Stimulated activated CD4-positive, alpha-beta T cell treated with anti-CD3 and anti-CD28 coated beads, TNF-alpha, amount 100 ng/mL, for 1 hour (primary cell): ENCODE measurements at places on chromosomes 6 and 20.

DNA sequence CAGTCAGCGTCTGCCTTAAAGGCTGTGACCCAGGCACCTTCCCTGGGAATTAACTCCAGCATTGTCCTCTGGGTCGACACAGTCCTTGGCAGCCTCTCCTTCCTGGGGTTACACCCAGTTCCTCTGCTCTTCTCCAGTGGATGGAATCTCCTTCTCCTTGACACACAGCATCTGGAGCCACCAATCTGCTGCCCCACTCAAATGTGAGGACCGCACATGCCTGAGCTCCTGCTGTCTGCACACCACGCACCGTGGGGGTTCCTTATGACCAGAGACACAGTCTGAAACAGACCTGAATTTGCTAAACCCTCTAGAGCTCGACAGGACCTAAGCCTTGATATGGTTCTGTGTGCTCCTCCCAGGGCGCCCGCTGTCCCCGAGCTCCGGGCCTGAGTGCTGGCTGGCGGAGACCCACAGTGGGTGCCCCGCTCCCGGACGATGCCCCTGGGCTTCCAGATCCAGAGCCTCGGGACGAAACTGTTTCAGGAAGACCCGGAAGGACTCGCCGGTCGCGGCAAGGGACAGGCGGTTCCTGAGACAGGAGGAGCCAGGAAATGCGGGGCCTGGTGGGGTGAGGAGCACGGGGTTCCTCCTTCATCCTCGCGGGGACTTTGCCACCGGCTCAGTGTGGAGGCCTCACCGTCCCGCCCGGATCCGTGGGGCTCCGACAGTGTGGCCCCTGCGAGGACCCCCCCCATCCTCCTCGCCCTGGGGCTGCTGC lies 2.5 kb upstream of the RAET1G start:
- no peak for DNase-seq

DNA sequence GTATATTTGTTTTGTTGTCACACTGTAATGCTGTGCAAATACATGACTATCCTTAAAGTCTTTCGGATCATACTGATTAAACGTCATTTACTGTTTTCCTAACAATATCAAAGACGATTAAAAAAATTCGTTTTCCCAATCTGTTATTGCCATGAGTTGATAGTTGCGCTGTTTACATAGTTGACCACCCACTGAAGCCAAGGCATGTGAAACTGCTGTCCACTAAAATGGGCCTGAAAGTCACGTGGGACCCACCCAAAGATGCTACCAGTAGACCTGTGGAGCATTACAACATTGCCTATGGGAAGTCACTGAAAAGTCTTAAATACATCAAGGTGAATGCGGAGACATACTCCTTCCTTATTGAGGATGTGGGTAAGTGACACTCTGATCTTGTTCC lies 28.1 kb downstream of the FNDC1 start:
- no peak for DNase-seq

GRCh38 chr20:19826179-19826914 lies 68.3 kb downstream of the RIN2 start:
- DNase-seq: no peak

GRCh38 chr6:9496837-9497236 lies 918.0 kb downstream of the TFAP2A start:
- no peak for DNase-seq

DNA sequence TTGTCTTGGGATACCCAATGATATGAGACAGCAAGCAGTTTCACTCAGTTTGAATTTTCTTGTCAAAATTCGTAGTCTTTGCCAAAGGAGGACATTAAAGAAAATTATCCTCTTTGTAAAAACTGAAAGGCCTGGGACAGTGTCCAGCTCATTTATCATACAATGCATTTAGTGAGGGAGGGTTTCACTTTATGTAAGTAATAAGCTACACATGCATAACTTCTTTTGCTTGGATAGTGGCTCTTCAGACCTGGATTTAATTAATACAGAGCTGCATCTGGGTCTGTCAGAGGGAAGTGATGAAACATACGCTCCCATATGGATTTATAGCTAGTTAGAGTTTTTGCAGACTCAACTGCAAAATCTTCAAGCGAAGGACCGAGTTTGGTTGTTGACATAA lies 175.6 kb downstream of the PHACTR1 start:
- DNase-seq: no peak

DNA sequence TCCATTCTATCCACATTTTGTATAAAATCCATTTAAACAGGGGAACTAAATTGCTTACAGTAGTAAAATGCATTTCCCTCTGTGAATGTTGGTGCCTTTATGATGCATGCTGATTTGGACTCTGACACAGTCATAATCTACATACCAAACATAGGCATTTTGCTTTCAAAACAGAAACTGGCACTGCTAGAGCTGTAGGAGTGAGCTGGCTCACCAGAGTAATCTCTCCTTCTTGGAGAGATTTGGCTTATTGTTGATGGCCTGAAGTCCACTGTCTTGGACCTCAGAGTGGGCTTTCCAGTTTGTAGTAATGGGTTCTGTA lies 363.2 kb upstream of the FLRT3 start:
- no peak for DNase-seq

GRCh38 chr6:132410830-132411229 lies 9.6 kb upstream of the MOXD1 start:
- DNase-seq: no peak

DNA sequence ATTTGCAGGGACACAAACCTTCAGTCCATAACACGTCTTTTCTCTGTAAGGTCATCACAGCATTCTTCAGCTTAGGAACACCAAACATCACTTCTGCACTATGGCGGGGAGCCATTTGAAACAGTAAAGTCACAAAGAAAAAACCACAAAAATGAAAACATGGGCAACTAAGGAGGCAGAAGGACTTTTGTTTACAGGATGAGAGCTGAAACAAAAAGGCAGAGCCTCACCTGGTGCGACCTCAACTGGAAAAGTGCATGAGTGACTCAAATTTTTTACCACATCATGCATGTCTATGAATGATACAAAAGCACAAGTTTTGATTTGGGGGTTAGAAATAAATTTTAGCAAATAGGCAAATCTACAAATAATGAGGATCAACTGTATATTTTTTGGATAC lies 68.2 kb upstream of the TNFAIP3 start:
- no peak for DNase-seq

DNA sequence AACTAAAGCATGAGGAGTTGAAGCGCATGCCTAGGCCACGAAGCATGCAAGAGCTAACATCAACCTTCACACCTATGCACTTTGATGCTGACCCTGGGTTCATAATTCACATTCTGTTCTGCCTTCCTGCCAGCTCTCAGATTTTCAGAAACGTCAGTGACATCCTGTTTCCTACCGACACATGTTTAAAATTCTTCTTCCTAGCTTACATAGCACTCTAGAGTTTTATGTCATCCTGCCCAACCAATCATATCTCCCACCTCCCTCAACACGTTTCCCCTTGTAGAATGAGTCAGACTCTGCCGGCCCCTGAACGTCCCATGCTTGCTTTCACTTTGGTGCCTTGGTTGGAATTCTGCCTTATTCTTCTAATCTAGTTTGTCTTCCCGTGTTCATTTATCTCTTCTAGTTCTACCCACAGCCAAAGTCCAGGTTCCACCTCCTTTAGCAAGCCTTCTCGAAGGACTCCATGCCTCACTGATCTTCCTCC lies 97.2 kb upstream of the MAP7 start:
- DNase-seq: no peak

DNA sequence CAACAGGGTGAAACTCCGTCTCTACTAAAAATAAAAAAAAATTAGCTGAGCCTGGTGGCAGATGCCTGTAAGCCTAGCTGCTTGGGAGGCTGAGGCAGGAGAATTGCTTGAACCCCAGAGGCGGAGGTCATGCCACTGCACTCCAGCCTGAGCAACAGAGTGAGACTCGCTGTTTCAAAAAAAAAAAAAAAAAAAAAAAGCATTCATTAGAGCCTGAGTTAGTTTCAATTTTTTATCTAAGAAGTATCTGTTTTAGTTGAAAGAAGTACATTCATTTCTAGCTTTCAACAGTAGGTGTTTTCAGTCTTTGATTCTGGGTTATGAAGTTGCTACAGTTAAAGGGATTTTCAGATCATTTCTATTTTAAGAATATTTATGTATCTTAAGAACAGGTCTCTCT lies 42.2 kb downstream of the ZNF292 start:
- no peak for DNase-seq

DNA sequence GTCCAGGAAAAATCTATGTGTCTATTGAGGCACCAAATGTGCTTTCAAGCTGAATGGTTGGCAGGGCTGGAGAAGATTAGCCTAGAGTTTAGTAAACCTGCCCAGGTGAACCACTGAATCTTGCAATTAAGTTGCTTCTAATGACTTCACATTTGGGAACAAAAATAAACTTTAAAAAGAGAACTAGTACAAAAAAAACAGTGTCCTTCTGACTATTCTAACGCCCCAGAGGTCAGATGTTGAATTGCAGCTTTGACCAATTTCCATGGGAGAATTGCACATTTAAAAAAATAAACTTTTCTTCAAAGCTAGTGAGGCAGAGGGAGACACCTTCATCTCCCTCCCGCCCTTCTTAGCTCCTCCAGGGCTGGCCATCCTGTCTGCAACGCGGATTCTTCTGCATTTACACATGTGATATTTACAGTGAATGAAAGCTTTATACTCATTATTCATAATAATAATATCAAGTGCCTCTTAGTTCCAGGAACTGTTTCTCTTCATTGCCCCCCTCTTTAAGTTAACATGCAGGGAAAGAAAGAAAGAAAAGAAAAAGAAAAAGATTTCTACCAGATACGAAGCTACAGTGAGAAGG lies 270.2 kb downstream of the SMOC2 start:
- DNase-seq: no peak

- DNase-seq: no peak
Observed at GRCh38 chr20:41367393-41367695, 726 bp upstream of the EMILIN3 start.

DNA sequence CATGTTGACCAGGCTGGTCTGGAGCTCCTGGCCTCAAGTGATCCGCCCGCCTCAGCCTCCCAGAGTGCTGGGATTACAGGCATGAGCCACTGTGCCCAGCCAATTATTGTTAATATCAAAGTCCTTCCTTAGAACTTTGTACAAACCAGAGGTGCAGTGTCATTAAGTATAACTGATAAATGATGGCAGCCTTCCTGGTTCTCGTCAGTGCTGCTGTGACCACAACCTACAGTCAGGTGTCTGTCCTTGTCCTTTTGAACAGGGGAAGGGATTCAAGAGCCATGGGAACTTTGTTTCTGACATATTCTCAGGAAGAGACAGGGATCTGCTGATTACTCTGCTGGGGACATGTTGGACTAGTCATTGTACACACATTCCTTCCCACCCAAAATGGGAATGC lies 103.2 kb upstream of the TIAM2 start:
- no peak for DNase-seq

- no peak for DNase-seq
Observed at GRCh38 chr6:30129265-30130178, 6.4 kb upstream of the TRIM40 start.

GRCh38 chr6:102749210-102749971 lies 1355.9 kb downstream of the GRIK2 start:
- no peak for DNase-seq

GRCh38 chr6:5634525-5634924 lies 372.2 kb downstream of the NRN1 start:
- DNase-seq: no peak

DNA sequence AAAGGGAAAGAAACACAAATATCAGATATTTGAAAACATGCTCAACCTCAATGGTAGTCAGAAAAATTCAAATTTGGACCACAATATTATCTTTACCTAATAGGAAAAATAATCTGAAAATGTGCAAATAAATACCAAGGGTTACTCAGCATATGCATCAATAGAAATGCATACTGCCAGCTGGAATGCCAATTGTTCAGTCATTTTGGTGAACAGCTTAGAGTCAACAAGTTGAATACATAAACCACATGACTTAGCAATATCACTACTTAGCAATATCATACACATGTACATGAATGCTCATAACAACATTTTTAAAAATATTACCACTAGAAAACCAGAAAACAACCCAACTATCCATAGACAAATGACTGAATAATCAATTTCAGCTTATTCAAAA lies 212.7 kb downstream of the PTPRK start:
- DNase-seq: no peak

- no peak for DNase-seq
Observed at GRCh38 chr6:124901084-124901483, 61.2 kb upstream of the RNF217 start.

- no peak for DNase-seq
Observed at GRCh38 chr6:104958178-104959025, 1.5 kb downstream of the LIN28B start.

DNA sequence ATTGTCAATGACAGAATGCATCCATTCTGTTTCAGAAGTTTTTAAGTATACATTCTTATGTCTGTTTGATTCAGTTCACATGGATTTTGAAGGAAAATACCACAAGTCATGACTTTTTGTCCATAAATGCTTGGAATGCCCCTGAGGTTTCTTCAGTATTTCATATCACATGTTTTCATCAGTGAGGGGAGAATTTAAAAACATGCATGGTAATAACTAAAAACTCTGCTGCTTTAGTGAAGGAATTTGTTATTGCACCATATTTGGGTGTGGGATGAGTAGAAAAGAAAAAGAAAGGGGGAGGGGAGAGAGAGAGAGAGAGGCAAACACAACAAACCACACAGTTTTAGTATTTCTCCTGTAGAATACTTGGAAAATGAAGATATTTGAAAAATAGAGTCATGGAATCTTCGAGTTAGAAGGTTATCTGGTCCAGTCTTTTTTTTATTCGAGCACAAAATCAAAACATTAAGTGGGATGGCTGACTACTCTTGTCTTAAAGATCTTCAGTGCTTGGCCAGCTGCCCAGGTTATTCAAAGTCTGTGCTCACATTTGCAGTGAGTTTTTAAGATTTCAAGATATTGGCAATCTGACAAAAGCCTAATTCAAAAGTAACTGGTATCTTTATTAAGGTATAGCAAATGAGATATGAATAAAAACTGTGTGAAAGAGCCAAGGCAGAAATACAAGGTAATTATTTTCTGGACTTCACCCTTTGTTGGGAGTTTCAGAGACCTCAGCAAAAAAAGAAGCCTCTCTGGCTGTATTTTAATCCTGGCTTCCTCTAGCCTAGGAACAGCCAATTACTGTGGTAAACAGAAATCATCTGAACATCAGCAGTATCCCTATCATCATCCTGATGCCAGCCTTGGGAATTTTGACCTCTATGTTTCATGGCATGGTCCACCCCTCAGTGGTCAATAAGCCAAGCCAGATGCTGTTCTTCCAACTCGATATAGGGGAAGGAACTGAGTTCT lies 687.9 kb upstream of the CITED2 start:
- DNase-seq: no peak

DNA sequence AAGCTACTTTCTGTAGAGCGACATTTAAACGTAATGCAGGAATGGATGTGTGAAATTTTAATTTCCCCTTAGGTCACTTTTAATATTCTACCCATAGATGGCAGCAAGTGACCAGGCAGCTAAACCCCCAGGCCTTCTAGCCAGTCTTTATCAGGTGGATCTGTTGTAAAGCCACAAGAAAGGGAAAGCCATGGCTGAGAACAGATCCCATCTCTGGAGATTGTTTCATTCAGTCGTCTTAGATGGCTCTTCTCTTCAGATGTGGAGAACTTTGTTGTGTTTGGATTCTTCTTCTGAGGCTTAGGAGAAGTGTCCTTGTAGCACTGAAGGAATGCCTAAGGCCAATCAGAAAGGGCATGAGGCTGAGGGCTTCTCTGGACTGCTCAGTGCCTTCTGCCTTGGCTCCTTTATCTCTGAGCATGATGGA lies 15.8 kb upstream of the RNF182 start:
- no peak for DNase-seq

GRCh38 chr6:13472976-13473767 lies 14.2 kb downstream of the GFOD1 start:
- DNase-seq: no peak

GRCh38 chr20:22861231-22861980 lies 173.7 kb upstream of the SSTR4 start:
- DNase-seq: no peak
